ENCODE measurements at places on chromosomes 3 and 15.

DNA sequence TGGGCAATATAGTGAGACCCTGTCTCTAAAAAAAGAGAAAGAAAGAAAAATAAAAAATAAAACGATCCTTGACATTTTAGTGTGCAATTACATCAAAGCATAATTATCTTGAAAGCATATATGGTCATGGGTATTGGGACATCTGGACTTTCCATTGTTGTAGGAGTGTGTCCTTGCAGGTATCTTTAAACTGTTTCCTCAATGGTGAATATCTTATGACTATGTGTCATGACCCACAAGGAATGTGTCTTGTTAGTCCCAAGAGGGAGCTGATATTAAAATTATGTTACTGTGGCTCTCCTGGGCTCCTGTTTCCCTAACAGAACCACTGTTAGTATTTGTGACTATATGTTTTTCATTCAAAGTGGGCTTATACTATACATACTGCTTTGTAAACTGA lies 26.6 kb downstream of the EIF1B start:
- no peak for DNase-seq

DNA sequence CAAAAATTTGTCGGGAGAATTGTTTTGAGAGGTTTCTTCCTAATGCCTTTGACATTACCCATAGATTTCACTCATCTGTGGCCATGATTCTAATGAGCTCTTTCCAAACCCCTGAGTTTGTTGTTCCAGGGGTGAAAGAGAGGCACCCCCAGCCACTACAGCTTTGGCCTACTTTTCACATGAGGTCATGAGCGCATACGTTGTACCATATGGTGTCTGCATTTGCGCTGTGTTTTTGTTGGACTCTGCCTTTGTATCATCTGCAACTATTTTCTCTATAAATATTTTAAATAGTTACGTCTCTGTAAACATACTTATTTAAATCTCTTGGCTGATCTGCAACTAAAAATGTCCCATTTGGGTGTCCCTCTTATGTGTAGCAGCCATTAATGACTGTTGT lies 107.9 kb downstream of the LRTM1 start:
- no peak for DNase-seq

GRCh38 chr3:34859746-34860145 lies 779.6 kb upstream of the ARPP21 start:
- no peak for DNase-seq

DNA sequence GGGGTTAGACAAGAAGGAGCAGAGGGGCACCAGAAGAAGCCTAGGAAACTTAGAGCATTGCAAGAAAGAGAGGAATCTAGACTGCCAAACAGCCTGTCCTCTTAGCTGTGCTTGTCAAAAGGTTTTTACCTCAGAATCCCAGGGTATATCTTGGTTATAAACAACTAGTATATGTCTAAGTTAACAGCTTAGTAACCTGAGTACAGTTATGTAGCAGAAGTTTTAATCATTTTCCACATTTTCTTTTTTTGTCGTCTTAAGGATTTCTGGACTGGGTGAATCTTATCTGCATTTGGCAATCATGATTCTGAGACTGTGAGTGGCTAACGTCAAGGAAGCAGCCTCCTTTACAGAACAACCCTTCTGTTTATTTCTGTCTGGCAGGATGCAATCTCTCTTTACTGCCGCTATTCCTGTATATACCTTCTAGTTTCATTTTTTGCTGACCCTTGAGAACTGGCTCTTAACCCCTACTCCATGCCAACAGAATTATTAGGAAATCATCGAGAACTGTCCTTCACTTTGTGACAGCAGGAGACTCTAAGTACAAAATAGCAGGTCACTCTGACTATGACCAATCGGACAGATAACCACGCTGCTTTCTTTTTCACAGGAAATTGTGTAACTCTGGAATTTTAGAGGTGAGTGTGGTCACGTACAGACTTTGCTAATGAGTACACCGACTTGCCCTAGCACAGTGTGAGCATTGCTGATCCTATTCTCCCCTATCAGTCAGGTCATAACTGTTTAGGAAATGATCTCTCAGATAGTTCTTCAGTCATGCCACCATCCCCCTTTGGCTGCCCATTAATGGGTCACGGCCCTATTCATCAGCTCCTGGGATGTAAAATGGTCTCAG lies 3.3 kb upstream of the CP start:
- peak; percentile 88 for DNase-seq

DNA sequence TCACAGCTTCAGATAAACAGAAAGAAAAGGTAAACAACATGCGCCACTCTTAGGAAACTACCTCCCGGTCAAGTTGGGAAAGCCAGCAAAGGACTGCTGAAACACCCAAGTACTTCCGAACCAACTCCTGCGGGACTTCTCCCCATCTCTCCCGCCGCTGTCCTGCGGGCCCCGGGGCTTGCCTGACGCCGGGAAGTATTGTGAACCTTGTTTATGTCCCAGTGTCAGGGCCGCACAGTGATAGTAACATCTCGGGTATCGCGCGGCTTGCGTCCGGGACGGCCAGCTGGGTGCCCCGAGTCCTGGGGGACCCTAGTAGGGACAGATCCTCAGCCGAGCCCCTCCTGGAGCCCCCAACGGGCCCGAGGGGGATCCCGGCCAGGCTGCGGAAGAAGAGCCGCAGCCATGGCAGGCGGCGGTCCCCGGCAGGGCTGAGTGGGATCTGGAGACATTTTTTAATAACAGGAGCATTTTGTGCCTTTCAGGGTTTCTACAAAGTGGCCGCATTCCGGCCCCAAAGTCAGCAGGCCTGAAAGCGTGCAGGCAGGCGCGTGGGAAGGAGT lies 756 bp downstream of the CLPX start:
- peak; percentile 60 for DNase-seq

GRCh38 chr15:43505738-43506137 lies 11.7 kb upstream of the MAP1A start:
- DNase-seq: no peak

DNA sequence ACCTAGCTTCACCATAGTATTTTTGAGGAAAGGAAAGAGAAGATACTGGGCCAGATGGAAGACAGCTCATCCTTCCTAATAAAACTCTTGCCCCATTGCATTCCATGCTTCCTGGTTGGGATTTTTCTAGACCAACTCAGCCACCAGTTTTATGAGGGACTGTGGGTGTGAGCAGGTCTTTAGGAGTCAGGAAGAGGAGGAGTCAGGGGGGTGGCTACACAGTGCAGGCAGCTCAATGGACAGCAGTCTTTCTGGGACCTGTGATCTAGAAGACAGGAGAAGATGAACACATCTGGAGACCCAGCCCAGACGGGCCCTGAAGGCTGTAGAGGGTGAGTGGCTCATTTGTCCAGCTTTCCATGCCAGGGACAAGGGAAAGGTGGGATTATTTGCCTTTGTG lies at the start of gene NOX5:
Gene NOX5 (plus strand): TSS at position 242 of the 400 bp plus-strand sequence. CDS start 41 bp downstream, at position 283.
- no peak for DNase-seq

GRCh38 chr3:187741403-187742350 lies 3.6 kb downstream of the BCL6 start:
- peak; percentile 85 for DNase-seq

DNA sequence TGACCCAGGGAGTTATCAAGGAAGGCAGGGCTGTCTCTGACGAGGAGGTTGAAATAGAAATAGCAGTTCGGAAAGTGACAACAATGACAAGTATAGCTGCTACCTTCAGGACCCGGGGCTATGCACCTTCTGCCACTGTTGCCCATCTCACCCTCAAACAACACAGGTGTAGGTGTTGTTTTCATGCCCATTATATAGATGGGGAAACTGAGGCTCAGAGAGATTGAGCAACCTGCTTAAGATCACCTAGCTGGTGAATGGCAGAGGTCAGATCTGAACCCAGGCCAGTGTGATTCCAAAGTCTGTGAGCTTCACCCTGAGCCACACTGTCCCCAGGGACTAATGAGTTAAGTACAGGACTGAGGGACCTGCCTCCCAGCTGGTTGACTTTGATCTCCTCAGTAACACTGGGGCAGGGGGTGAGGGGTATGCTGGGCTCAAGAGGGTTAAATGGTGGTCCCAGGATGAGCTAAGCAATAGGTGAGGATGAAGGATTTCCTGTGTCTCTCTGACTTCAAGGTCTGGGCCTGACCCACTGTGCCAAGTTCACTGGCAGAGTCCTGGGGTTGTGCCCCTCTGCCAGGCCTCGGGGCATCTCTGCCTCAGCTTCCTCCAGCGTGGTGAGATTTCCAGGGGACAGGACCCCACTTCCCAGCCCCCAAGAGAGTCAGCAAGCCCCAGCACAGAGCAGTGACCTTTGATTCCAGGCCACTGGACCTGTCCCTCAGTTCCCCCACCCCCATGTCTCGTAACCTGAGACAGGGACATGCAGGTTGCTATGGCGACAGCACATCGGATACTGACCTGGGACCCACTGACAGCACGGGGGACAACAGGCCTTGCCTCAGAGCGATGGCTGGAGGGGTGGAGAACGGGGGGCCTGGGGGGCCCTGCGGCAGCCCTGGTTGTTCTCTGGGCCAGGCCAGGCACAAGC lies 35.0 kb downstream of the ATP2B2 start:
- DNase-seq: no peak

- DNase-seq: no peak
Measured at GRCh38 chr3:186184021-186184420, 75.1 kb upstream of the ETV5 start.

DNA sequence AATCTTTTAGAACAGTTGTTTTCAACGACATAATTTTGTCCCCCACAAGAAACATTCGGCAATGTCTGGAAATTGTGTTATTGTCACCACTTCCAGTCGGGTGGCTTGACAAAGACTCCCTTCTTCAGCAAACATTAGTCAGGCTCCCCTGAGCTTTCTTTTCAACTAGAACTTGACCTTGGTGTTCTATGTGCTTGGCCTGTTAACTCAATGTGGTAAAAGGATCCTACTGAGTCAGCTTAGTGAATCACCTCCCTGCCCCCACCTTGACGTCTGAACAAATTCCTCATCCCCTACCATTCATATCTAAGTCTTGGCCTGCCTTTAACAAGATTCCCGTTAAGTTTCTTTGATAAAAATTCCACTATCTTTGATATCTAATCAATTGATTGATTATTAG lies 465.0 kb upstream of the ROBO1 start:
- DNase-seq: no peak

GRCh38 chr3:149670742-149671492 lies 13.1 kb upstream of the WWTR1 start:
- peak; percentile 16 for DNase-seq

DNA sequence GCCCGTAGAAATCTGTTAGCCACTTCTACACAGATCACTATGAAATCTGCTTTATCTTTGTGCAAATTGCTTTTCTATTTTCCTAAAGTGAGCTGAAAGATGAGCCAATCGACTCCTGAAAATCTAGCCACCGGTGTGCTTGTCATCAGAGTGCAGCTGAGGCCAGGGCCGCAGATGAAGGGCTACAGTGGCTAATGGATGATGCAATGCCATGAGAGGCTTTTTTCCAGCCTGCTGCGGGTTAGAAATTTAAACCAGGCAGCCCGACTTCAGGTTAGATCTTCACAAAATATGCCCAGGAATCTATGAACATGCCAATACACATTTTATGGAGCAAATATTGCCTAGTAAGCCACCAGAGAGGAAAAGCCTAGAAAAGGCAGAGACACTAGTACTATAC lies 948.2 kb upstream of the CFAP20DC start:
- DNase-seq: no peak

DNA sequence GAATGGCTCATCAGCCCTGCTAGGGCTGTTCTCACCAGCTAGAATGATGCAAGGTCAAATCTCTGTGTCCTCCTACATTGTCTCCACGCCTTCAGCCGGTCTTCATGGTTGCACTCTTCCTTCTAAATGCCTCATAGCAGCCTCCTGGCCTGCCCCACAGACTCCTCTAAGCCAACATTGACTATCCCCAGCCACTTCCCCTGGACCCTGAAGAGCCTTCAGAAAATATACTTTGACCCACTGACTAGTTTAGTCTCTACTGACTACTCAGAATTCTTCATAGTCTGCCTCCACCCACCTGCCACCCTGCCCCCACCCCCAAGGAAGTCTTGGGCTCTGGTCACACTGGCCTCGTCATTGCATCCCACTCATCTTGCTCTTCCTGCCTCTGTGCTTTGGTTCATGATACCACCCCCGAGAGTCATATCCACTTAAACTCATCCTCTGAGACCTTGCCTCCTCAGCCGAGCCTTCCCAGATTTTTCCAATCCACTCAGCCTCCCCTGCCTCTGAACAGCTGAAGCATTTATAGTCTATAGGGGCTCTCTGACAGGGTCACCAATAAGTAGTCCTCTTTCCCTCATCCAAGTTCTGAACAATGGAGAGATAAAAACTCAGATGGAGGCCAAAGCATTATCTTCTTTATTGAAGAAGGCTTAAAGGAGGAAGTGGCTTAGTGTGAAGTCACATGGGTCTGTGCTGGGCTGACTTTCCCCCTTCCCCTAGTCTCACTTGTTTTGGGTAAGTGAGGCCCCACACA lies 9.5 kb upstream of the DOCK3 start:
- DNase-seq: no peak

GRCh38 chr15:81281766-81282605 lies 42.0 kb downstream of the STARD5 start:
- DNase-seq: no peak

- DNase-seq: no peak
Measured at GRCh38 chr3:53675022-53675697, 171.1 kb downstream of the CHDH start.

GRCh38 chr3:126713199-126713598 lies 9.2 kb downstream of the CHCHD6 start:
- DNase-seq: no peak

- no peak for DNase-seq
Measured at GRCh38 chr15:50881121-50882048, 27.1 kb upstream of the AP4E1 start.

GRCh38 chr15:66241087-66241907 lies 12.3 kb downstream of the MEGF11 start:
- no peak for DNase-seq

- peak; percentile 38 for DNase-seq
Measured at GRCh38 chr15:51267703-51268083, 70.7 kb downstream of the CYP19A1 start.

DNA sequence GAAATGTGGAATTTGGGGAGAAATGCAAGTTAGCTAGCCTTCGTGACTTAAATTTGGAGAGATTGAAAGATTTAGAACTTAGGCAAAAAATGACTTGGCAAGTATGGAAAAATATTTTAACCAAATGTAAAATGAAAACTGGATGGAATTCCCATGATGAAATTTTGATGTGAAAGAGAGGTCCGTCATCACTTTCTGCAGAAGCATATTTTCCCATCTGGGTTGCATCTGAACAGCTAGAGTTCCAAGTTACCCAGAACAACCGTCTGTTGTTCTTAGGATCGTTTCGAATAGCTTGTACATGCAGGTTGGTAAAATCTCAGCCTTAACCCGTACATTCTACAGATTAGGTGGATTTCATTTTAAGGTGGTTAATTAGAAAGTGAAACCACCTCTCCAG lies 136.3 kb downstream of the GHSR start:
- no peak for DNase-seq
